ENCODE measurements at places on chromosomes 7 and 10. TPM values are rescaled to one million over a fixed set of nuclear protein-coding genes. Genes with fewer than 3 reads are reported as not detected.

TMEM196 gene
- not detected for total RNA-seq

OR6B1 gene
- not detected for total RNA-seq

CPN1 gene
- total RNA-seq = not detected

HTR5A gene
- not detected for total RNA-seq

TNS3 gene
- total RNA-seq = 1.7 TPM

TEX47 gene
- total RNA-seq = not detected

DIP2C gene
- total RNA-seq = 1.7 TPM

MSRB2 gene
- 16.8 TPM for total RNA-seq

FAM20C gene
- total RNA-seq = 0.53 TPM

SAMD9L gene
- total RNA-seq = 9.3 TPM

Data from activated naive CD4-positive, alpha-beta T cell treated with anti-CD3 and anti-CD28 coated beads, Interleukin-2, amount 50 U/mL, for 72 hours (primary cell).